Stimulated activated CD4-positive, alpha-beta T cell treated with anti-CD3 and anti-CD28 coated beads, TNF-alpha, amount 100 ng/mL, for 48 hours (primary cell): ENCODE measurements at places on chromosomes 5 and 9.

- no peak for DNase-seq
Observed at GRCh38 chr5:150255659-150256409, 33.7 kb downstream of the CAMK2A start.

GRCh38 chr5:150114102-150114641 lies 27.8 kb upstream of the CSF1R start:
- DNase-seq = no peak

- DNase-seq = no peak
Observed at GRCh38 chr5:172546196-172546595, 91.9 kb upstream of the SH3PXD2B start.

GRCh38 chr9:5749306-5749705 lies 83.6 kb downstream of the ERMP1 start:
- no peak for DNase-seq

- DNase-seq = no peak
Observed at GRCh38 chr9:137494104-137494544, 35.0 kb upstream of the NSMF start.

DNA sequence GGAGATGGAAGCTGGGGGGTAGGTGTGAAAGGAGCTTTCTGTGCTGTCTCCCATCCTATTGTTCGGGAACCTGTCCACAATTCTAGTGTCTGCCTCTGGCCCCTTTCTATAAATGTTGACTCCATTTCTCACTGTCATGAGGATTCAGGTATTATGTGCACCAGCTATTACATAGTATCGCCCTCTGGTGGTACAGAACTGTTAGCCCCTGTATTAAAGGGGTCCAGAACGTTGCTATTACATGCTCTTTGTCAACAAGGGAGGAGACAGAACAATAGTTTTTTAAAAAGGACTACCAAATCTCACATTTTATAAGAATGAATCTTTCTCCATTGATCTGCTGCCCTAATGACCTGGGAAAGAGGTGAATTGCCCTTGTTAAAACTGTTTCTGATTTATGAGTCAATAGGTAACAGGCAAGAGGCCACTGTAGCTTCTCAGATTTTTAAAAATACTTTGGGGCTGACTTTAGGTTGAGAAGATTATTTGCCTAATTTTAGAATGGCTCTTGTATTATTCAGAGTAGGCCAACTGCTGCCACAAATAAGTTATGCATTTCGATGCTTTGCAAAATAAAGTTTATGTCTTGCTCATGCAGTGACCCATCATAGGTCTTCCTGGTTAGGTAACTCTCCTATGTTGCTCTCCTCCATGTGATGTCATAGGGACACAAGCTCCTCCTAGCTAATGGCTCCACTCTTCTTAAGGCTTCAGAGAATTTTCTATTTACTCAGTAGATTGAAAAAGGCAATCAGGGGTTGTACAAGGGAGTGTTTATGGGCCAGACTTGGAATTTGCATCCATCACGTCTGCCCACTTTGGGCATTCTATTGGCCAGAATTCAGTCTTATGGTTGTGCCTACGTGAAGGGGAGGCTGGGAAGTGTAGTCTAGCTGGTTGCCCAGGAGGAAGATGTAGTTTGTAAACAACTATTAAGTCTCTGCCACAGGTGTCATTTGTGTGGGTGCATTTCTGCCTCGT lies 20.8 kb downstream of the DCANP1 start:
- DNase-seq = peak; percentile 8

DNA sequence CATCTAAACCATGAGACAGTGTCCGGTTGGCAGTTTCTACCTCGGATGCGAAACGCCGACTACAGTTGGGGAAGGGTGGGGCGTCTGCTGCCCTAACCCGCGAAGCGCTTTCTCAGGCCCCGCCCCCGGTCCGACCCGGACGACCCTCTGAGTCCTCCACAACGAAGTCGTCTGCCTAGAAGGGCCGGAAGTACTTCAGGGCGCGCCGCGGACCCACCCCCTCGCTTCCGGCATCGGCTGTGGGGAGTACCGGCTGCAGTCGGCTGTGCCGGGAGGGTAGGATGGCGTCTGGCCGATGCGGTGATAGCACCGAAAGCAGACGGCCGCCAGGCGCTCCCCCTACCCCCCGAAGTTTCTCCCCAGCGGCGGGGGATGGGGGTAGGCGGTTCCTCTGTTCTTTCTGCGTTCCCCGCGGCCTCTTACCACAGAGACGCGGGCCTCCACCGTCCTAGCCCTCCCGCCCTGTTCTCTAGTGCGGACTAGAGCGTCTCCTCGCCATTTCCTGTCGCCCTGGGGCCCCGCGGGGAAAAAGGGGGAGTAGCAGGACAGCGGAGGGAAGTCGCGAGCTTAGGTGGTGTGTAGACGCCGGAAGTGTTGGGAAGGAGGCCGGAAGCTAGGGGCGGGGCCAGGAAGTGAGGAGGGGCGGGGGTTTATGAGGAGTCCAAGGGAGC lies at the start of gene TRIM41:
Gene TRIM41 (plus strand): TSS at position 224 of the 671 bp plus-strand sequence. CDS start 719 bp downstream, outside the sequence.
- peak; percentile 97 for DNase-seq

GRCh38 chr9:111898331-111899096 lies 1.9 kb downstream of the UGCG start:
- DNase-seq = no peak

DNA sequence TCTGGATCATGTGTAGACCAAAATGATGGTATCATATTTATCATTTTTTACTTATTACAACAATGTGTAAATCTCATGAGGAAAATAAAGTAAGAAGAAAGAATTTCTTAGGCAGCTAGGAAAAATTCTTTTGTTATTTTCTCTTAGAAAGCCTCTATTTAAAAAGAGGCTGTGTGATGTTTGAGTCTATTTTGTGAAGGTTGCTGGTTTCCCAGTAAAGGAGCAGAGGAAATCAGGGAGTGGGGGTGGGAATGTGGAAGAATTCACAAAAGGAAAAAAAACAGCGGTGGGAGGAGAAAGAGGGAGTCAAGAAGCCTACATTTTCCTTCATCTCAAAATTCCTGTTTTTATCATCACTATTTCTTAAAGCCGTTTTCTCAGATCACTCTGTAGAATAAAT lies 20.1 kb downstream of the PTCH1 start:
- no peak for DNase-seq

GRCh38 chr5:148979083-148979723 lies 83.7 kb downstream of the SH3TC2 start:
- no peak for DNase-seq

GRCh38 chr5:100901821-100902341 lies 1.2 kb downstream of the ST8SIA4 start:
- DNase-seq = no peak

DNA sequence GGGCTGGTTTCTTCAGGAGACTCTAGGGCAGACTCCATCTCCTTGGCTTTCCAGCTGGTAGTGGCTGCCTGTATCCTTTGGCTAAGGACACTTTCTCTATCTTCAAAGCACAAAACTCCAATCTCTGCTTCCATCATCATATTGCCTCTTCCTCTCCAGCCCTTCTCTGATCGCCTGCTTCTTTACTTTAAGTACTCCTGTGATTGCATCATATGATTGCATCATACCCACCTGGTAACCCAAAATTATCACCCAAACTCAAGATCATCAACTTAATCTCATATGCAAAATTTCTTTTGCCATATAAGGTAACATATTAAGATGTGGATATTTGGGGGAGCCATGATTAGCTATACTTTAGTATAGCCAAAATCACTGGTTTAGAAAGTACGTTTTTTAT lies 1092.6 kb upstream of the CDH6 start:
- DNase-seq = no peak

- DNase-seq = no peak
Observed at GRCh38 chr5:76333571-76333970, 69.5 kb upstream of the IQGAP2 start.

DNA sequence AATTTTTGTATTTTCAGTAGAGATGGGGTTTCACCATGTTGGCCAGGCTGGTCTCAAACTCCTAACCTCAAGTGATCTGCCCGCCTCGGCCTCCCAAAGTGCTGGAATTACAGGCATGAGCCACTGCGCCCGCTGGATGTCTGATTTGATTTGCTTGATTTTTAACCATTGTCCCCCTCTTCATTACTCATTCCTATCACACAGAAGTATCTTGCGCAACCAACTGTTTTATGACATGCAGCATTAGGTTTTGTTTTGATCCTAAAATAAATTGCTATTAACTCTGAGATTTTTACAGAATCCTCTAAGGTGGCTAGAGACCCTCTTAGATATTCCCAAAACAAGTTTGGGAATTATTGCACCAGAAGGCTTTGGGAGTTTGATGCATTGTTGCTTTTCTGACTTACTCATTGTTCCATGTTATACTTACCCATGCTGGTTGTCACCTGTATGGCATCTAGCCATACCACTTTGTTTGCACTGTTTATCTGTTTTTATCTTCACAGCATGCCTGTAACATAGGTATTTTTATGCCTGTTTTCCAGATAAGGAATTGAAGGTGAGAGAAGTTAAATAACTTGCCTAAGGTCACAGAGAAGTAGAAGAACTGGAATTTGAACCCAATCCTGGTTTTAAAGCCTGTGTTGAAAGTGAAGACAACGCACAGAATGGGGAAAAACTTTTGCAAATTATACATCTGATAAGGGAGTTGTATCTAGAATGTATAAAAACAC lies 35.9 kb upstream of the PWWP2A start:
- DNase-seq = no peak
